Hypothalamus (tissue), 51 donors: ENCODE measurements at places on chromosomes 7 and 10.
A peak's percentile ranks its signal among the peaks of the same experiment; 100 is the strongest.

DNA sequence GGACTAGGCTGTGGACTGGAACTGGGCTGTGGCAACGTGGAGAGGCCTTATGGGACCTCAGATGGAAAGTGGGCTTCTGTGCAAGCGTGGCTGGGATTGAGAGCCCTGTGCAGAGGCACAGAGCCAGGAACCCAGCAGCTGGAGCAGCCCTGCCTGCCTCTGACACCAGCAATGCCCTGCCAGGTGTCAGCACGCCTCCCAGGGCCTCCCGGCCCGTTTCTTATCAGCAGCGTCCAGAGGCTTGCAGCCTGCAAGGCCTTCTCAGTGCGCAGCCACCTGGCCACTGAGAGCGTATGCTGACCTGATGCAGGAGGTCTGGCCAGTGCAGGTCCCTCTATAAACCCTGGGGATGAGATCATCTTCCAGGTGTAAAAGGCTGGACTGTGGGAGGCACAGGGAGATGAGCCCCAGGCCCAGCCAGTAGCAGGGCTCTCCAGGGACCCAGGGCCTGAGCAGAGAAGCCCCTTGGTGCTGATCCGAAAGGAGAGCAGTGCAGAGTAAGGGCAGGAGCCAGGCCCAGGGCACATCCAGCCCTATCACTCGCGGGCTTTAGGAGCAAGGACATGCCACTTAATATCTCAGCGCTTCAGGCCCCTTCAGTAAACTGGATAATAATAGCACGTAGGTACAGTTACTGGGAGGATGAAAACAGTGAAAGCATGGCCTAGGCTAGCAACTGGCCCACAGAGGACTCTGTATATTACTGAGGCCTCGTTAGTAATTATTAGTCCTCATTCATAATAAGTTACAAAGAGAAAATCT, 38.8 kb upstream of the ANTXRL start:
- DNase-seq, result no peak

- DNase-seq, result no peak
Observed at GRCh38 chr7:70634610-70635068, 497.3 kb upstream of the GALNT17 start.

DNA sequence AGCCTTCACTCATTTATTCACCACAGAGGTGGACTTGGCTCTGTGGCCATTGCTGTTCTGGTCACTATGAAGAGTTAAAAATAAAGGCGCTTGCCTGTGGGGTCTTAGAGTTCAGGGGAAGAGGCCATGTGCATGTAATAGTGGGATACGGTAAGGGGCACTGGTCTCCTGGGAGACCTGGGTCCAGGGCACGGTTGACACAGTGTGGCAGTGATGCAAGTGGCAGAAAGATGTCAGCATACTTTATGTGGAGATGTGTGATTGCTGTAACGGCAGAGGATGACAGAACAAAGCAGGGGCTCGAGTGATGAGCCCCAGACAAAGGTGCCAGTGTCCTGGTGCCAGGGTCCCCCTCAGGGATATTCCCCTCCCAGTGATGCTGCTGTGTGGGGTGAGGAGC, 8.6 kb downstream of the ZSCAN25 start:
- no peak for DNase-seq

DNA sequence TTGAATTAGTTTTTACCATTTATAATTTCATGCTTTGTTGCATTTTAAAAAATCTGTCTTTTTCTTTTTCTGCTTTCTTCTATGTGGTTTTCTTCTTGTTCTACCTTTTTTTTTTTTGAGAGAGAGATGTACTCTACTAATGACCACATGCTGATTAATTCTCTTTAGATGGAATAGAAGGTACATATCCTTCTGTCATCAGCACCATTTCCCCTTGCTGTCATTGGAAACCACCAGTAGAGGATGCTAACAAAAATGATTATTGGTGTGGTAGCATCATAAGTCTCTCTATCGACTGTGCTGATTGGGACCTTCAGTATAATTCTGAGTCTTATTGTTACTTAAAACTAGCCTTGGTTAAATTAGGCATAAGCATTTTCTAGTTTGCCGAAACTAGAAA, 3.6 kb downstream of the ZEB1 start:
- DNase-seq, result no peak

DNA sequence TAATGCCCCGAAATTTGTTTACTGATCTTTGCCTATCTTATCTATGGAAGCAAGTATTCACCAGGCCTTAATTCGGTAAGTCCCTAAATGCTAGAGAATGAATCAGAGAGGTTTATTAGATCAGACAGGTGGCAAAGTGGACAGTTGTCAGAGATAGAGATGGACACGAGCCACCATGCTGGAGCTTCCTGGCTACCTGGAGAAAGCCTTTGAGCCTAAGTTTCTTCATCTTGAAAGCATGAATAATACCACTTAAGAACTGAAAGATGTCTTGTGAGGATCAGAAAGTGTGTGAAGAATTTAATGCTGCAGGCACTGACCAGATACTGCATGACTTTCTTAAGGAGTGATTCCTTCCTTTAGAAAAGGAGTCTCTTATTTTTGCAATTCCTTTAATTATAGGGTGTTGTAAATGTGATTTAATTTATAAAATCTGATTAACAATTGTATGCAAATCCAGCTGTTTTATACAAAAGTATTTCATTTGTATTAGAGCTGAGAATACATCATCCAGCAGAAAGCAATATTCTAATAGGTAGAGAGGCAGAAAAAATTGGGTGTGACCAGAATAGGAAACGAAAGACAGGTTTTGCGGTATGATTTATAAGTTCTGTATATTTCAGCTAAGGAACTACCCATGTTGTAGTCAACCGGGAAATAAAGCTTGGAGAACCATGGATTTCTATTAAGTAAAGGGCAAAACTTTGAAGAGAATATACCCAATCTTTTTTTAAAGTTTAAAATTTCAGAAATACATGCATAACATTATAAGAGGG, 82.7 kb downstream of the SMURF1 start:
- DNase-seq, result no peak

- peak; percentile 2 for DNase-seq
Observed at GRCh38 chr10:130686689-130687300, 550.6 kb downstream of the GLRX3 start.

DNA sequence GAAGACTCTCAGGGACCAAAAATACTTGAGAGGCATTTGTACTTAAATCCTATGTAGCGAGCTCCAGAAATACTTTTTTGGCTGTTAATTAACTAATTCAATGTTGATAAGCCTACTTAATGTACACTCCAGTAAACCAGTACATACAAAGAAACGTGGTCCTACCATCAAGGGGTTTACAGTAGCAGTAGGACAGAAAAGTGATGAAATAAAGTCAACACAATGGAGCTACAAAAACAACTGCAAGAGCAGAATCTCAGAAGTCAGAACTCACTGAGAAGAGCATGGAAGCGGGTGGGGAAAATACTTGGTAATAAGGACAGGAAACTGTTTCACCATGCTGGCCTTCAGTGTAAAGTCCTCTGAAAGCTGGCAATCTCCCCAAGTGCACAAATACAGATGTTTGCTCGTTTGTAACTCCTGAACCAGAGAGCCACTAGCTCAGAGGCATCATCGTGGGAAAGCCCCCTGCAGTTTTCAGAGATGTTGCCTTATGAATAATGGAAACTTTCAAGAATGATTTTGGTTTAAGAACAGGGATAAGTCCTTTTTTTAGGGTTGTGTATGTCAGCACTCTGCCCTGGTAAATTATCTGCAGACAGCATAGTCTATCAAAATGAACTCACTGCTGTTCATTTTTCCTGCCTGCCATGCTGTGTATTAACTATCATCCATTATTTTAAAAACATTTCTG, 233.2 kb downstream of the SORCS1 start:
- no peak for DNase-seq
